ENCODE measurements at places on chromosomes 11 and 22.
A peak's percentile ranks its signal among the peaks of the same experiment; 100 is the strongest.

- no peak for DNase-seq
Measured at GRCh38 chr11:128294671-128295050, 292.7 kb downstream of the ETS1 start.

GRCh38 chr22:32478994-32479393 is 4.4 kb downstream of the FBXO7 start:
- no peak for DNase-seq

DNA sequence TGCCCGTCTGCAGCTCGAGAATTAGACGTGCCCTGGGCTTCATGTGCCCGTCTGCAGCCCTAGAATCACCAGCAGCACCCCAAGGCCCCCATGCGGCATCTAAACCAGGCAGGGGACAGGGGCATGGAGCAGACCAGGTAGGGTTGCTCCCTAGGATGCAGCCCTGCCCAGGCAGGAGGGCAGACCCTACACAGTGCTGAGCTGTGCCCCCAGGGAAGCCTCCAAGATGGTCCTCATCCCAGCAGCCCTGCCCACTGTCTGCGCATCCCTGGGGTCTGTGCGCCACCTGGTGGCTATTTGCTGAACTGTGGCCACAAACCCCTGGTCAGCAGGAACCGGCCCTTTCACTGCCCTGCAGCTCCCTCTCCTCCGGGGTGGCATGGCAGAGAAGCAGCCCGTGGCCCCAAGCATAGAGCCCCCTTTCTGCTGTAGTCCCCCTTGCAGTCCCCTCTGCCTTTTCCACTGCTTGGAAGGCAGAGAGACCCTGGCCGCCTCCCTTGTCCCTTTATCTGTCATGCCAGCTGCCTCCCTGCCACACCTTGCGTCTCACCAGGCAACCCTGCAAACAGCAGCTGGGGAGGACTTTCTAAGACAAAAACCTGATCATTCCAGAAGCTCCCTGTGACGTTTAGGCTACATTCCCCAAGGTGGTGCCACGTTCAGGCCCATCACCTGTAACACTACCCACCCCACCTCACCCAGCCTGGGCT is 86.6 kb downstream of the KCNQ1 start:
- peak; percentile 27 for DNase-seq

DNA sequence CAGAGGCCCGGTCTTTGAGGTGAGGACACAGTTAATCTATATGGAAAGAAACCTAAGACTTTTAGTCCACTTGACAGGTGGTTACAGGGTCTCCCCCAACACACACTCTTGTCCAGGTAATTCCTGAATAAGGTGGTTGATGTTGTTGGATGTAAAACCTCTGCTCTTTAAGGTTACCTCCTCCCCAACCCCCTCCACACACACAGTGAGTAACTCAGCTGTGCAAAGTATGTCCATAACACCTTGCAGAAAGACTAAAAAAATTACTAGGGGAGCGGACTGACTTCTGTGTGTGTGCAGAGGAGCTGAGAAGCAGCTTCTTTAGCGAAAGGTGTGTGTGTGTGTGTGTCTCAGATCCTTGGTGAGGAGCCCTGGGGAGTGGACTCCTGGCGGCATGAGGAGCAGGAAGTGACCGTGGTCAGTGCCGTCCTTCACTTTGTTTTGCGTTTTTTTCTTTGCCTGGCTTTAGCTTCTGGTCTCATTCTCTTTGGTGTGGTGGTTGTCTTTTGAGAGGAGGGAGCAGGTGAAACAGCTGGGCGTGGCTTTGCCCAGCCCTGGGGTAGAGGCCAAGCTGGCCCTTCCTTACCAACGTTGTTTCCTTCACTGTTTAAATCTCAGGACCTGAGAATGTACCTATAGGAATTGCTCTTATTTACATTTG is 1.7 kb downstream of the ZBED4 start:
- DNase-seq: no peak
